ENCODE measurements at places on chromosomes 12 and 14.

- DNase-seq, result no peak
Measured at GRCh38 chr14:87998482-87998881, 5.5 kb upstream of the GALC start.

DNA sequence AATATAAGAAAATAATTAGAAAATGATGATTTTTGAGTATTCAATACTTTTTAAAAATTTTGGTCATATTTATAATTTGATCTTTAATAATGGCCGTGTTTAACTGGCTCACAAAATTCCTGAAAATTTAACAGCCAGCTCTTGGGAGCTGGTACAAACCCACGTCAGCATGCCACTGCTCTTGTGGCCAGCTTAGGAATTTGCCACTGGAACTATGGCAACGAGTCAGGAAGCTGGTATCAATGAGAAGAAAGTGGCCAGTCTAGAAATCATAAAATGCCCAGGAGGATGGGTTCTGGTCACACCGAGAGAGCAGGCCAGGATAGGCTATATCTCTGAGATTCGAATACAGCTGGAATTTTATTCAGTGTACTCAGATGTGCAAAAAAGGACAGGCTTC, 72.2 kb upstream of the PLEKHG3 start:
- no peak for DNase-seq

DNA sequence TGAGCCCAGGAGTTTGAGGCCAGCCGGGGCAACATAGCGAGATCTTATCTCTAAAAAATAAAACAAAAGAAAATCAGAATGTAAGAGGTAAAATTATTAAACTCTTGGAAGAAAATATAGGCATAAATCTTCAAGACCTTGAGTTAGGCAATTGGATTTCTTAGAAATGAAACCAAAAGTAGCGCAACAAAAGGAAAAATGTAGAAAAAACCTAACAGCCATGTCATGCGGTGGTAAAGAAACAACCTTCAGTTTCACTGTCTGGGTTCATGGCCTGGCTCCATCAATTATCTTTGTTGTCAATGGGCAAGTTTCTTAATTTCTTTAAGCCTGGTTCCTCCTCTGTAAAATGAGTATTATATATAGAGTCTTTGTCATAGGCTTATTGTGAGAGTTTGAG, 5.6 kb upstream of the GCH1 start:
- DNase-seq, result peak; percentile 59

- no peak for DNase-seq
Measured at GRCh38 chr14:23661542-23661941, 25.4 kb downstream of the DHRS2 start.

DNA sequence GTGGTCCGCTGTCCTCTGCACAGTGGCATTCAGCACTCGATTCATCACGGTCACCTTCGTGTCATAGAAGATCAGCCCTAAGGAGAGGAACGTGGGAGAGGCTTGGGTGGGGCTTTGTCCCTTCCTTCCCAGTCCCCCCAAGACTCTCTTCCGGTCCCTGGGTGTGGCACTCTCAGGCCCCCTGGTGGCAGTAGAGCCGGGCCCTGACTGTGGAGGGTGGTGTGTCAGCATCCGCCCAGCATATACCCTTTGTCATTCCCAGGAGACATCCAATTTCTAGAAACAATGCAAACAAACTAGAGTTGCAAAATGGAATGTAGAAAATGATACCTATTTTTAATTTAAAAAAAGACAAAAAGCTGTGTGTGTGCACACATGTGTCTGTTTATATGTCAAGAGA, 45.0 kb downstream of the TRAFD1 start:
- no peak for DNase-seq

DNA sequence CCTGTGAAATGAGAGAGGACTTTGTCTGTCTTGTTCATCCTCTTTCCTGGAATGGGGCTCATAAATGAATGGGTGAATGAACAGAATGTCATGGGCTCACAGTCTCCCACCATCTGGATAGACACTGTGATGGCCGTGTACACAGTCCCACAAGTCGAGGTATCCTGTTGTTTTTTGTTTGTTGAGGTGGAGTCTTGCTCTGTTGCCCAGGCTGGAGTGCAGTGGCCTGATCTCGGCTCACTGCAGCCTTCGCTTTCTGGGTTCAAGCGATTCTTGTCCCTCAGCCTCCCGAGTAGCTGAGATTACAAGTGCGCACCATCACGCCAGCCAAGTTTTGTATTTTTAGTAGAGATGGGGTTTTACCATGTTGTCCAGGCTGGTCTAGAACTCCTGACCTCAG, 16.1 kb upstream of the PLA2G1B start:
- no peak for DNase-seq

- no peak for DNase-seq
Measured at GRCh38 chr12:109951136-109951535, 45.0 kb downstream of the GIT2 start.

- no peak for DNase-seq
Measured at GRCh38 chr12:85309125-85309566, 29.1 kb downstream of the ALX1 start.

DNA sequence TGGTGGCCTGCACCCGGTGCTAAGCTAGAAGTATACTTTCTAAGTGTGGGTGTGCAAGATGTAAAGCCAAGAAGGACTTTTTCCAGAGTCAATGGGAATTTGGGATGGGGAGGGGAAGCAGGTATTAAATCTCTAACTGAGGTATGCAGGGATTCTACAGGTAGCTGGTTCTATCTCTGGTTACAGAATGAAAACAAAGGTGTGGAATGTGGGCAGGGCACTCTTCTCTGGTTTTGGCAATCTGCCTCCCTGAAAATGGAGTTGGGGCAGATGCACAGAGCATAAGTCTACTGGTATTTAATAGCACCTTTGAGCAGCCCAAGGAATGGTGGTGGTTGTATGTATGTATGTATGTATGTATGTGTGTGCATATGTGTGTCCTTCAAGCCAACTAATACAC, 66.7 kb upstream of the PPP1R12A start:
- no peak for DNase-seq

DNA sequence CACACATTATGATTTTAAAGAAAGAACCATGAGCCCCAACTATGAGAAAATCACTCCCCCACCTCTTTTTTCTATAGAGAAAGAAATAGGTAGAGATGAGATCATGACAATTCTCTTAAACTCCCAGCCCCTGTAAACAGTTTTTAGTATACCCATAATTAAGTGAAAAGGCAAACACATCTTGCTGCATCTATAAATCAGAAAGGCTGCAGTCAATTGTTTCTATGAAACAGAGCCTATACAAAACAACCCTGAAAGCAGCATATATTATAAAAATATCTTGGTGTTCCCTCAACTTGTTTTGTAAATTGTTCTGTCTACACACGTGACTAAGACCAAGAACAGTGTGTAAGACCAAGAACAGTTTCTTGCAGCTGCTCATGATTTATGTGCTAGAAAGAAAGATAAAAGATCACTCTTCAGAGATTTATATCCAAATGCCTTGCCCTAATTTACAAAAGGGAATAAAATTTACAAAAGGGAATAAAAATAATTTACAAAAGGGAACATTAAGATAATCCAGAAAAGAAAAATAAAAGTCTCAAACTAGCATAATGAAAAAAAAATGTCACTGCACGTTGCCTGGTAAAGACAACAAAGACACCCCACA, 4.8 kb downstream of the KITLG start:
- DNase-seq, result no peak

DNA sequence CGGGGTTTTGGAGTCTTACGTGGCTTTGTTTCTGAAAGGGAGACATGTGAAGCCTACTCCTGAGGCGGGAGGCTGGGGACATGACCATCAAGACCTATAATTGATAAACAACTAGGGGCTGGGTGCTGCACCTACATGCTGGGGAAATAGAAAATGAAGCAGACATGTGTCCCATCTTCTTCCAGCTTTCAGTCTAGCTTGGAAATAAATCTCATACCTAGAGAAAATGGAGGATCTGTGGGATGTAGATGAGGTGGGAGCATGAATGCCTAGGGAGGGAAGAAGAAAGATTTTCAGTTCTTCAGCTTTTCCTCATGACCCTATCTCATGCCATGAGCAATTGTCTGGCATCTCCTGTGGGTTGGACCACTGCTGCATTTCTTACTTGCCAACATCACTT, 22.1 kb downstream of the EMP1 start:
- DNase-seq, result no peak

GRCh38 chr12:19577281-19577530, 137.9 kb downstream of the AEBP2 start:
- DNase-seq, result no peak

DNA sequence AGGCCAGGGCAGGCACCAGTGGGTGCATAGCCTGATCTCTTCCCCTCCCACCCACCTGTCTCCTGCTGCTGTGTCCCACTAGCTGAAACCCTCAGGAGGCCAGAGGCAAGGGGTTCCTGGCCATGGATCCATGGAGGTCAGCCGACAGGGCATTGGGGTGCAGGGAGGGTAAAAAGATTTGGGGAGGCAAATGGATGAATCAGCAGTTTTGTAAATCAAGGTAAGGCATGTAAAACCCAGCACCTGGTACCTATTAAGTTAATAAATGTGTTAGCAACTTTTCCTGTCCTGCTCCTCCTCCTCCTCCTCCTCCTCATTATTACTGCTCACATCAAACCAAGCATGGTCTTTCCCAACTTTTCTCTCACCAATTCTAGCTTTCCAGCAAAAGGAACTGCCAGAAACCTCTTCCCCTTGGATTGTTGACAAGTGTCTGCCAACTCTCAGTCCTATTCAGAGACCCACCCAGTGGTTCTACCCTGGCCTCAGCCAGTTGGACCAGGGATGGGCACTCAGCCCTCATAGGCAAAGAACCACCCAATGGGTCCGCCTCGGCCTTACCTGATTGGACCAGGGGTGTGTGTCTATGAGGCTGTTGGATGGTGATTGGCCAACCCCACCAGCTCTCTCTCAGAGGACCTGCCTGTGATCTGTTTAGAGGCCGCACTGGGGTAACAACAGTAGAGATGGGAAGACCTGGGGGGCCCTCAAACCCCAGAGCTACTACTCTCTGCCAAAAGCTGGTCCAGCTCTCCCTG, 155.7 kb upstream of the GSC start:
- no peak for DNase-seq

GRCh38 chr12:94621662-94622359, 28.5 kb downstream of the TMCC3 start:
- DNase-seq, result peak; percentile 37

GRCh38 chr12:107767466-107767865, 6.5 kb upstream of the PRDM4 start:
- no peak for DNase-seq

DNA sequence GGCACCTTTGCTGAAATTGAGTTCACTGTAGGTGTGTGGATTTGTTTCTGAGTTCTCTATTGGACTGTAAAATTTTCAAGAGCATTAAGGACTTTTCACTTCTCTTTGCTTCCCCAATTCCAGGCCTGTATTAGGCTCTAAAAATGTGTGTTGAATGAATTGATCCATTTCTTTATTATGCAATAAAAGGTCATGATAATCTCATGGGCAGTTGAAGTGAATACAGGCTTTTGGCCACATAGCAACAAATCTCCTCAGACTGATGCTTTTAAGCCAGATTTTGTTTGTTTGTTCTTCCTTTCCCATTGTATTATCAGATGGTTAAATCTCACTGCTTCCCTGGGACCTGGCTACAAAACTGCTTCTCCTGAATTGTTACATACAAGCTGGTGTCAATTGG, 258.0 kb upstream of the FAR2 start:
- DNase-seq, result no peak

- no peak for DNase-seq
Measured at GRCh38 chr12:109580684-109581333, 7.2 kb downstream of the MVK start.
